ENCODE measurements at places on chromosomes 2 and 18. TPM values are rescaled to one million over a fixed set of nuclear protein-coding genes. Genes with fewer than 3 reads are reported as not detected.

LYG1 gene
- total RNA-seq = not detected

TPRKB gene
- 50.3 TPM for total RNA-seq

ATOH8 gene
- 5.8 TPM for total RNA-seq

COL3A1 gene
- 46.7 TPM for total RNA-seq

SKA1 gene
- total RNA-seq = 14.6 TPM

Measured in epithelial cell of umbilical artery (primary cell).